ENCODE measurements at places on chromosomes 5 and 9. TPM values are rescaled to one million over a fixed set of nuclear protein-coding genes. Genes with fewer than 3 reads are reported as not detected.

Gene TEX48
- 0.55 TPM for total RNA-seq

Gene MLANA
- total RNA-seq, result not detected

Gene NR4A3
- 0.48 TPM for total RNA-seq

Gene NUTM2F
- not detected for total RNA-seq

Gene STXBP1
- total RNA-seq, result 23.1 TPM

Gene SHOC1
- not detected for total RNA-seq

Gene LCP2
- 315 TPM for total RNA-seq

Gene NRG2
- total RNA-seq, result not detected

Gene EGR1
- 11.8 TPM for total RNA-seq

Gene ANKRD34B
- total RNA-seq, result not detected

Gene LHX2
- not detected for total RNA-seq

Gene SPINK13
- total RNA-seq, result not detected

Gene PFN3
- total RNA-seq, result not detected

Gene COL23A1
- total RNA-seq, result 0.18 TPM

Gene IL3
- total RNA-seq, result not detected

Gene FGFR4
- total RNA-seq, result 0.26 TPM

Gene HRH2
- 36.1 TPM for total RNA-seq

Gene PCDHAC2
- total RNA-seq, result not detected

Gene PCDHA9
- not detected for total RNA-seq

Gene TMEM215
- total RNA-seq, result not detected

Gene MARVELD2
- 0.46 TPM for total RNA-seq

Gene TMEFF1
- total RNA-seq, result not detected

Gene AMACR
- total RNA-seq, result 6.0 TPM

Gene MOB3B
- 2.8 TPM for total RNA-seq

Gene CATSPER3
- total RNA-seq, result 0.67 TPM

Gene SVEP1
- total RNA-seq, result not detected

Gene EIF4E1B
- total RNA-seq, result not detected

Data from activated naive CD4-positive, alpha-beta T cell treated with anti-CD3 and anti-CD28 coated beads, Interleukin-2, amount 10 ng/mL, durations not matched to agents 5 hours and 36 hours (primary cell).